ENCODE measurements at places on chromosomes 7 and 10.

- no peak for DNase-seq
These were observed 29.7 kb downstream of the HTRA1 start for GRCh38 chr10:122490786-122491680.

DNA sequence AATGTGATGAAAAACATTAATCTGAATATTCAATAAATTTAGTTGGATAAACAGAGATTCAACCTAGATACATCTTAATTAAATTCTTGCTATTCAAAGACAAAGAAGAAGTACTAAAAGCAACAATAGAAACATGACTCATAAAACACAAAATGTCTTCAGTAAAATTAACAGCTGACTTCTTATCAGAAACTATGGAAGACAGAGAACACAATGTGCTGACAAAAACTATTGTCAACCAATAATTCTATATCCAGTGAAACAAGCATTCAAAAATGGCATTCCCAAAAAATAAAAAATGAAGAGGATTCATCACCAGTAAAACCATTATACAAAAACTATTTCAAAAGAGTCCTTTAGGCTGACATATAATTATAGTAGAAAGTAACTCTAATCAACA lies 400.5 kb upstream of the SORCS1 start:
- DNase-seq: no peak

GRCh38 chr7:135728136-135728669 lies at the start of gene SLC13A4:
SLC13A4 (minus strand) TSS chr7:135728186; CDS start chr7:135727496, 690 bp downstream.
- DNase-seq: no peak

- DNase-seq: peak; percentile 27
These were observed 244.4 kb downstream of the FANK1 start for GRCh38 chr10:126140746-126141273.

- DNase-seq: no peak
These were observed 26.4 kb upstream of the HSPA12A start for GRCh38 chr10:116768786-116769185.

DNA sequence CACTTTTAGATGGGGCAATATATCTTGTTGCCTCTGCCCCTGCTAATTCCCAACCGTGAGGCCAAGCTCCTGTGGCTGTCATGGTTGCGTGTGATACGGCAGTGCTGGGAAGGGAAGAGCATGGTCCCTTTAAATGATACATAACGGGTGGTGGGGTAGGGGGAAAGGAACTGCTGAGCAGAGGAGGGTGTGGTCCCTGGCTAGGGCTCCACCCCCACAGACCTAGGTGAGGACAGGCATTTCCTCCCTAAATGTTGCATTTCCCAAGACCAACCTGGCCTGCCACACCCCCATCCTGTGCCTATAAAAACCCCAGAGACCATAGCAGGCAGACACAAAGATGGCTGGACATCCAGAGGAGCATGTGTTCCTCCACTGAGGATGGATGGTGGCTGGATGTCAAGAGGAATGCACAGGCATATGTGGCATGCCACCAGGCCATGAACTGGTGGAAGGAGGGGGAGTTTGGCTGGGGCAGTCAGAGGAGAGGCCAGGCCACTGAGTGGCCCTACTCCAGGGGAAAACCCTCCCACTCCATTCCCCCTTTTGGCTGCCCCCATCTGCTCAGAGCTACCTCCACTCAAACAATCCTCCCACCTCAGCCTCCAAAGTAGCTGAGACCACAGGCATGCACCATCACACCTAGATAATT lies 104.0 kb downstream of the PLXDC2 start:
- no peak for DNase-seq

GRCh38 chr7:77648742-77649338 lies 47.4 kb upstream of the RSBN1L start:
- no peak for DNase-seq

DNA sequence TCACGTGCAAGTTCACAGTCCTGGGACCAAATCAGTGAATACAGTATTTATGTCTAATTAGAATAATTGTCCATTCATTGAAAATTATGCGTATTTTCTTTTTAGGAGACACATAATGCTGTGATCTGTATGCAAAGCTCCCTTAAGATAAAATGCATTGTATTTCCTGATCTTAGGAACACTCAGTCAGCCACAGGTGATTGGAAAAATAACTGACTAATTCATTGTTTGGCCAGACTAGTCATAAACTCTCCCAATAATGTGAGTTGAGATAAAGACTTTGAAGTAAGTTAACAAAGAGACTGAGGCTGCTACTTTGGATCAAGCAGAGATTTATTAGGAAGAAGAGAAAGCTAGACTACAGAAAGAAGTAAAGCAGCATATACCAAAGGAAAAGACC lies 182.2 kb downstream of the GNAI1 start:
- DNase-seq: no peak

GRCh38 chr7:151035026-151035717 lies 6.9 kb downstream of the ABCB8 start:
- peak; percentile 84 for DNase-seq

Data from inflammatory macrophage treated with lipopolysaccharide for 4 hours (primary cell).